ENCODE measurements at places on chromosomes 3 and 15. TPM values are rescaled to one million over a fixed set of nuclear protein-coding genes. Genes with fewer than 3 reads are reported as not detected.

The CTXN2 gene
- total RNA-seq = not detected

The LRRIQ4 gene
- total RNA-seq = not detected

The MST1 gene
- total RNA-seq = 2.7 TPM

The SKOR1 gene
- not detected for total RNA-seq

The KBTBD12 gene
- not detected for total RNA-seq

The ANKRD63 gene
- total RNA-seq = not detected

The SMCO1 gene
- total RNA-seq = not detected

The PIERCE2 gene
- 0.61 TPM for total RNA-seq

The AADACL2 gene
- not detected for total RNA-seq

The GRAMD1C gene
- 45.1 TPM for total RNA-seq

The STRA6 gene
- 0.32 TPM for total RNA-seq

The TLE3 gene
- total RNA-seq = 31.6 TPM

The ISL2 gene
- total RNA-seq = not detected

The NME9 gene
- not detected for total RNA-seq

The PLA2G4D gene
- not detected for total RNA-seq

The DET1 gene
- total RNA-seq = 2.3 TPM

The MKRN3 gene
- not detected for total RNA-seq

The RPP25 gene
- 14.7 TPM for total RNA-seq

The LYZL4 gene
- total RNA-seq = not detected

The C3orf20 gene
- total RNA-seq = not detected

The ACKR4 gene
- 0.32 TPM for total RNA-seq

The TGM4 gene
- not detected for total RNA-seq

The PLIN1 gene
- total RNA-seq = 0.15 TPM

The GOLGA8N gene
- total RNA-seq = 1.6 TPM

The CYP1A2 gene
- total RNA-seq = not detected

The GASK1A gene
- total RNA-seq = not detected

The SLC51B gene
- not detected for total RNA-seq

The GREM1 gene
- 0.32 TPM for total RNA-seq

The SPINK8 gene
- total RNA-seq = not detected

The VWA5B2 gene
- not detected for total RNA-seq

The FBXO40 gene
- total RNA-seq = under 0.01 TPM

The STX19 gene
- total RNA-seq = not detected

The MASP1 gene
- total RNA-seq = 0.91 TPM

The PARP15 gene
- total RNA-seq = 0.32 TPM

The TLR9 gene
- not detected for total RNA-seq

The BUB1B gene
- total RNA-seq = 30.2 TPM

The FEZF2 gene
- total RNA-seq = not detected

The LHFPL4 gene
- not detected for total RNA-seq

The A4GNT gene
- total RNA-seq = not detected

The FANCD2OS gene
- total RNA-seq = not detected

The P3H2 gene
- under 0.01 TPM for total RNA-seq

The TMIE gene
- total RNA-seq = under 0.01 TPM

The GOLGA6A gene
- not detected for total RNA-seq

The MUC20 gene
- not detected for total RNA-seq

The SERPINI2 gene
- total RNA-seq = not detected
